ENCODE measurements at places on chromosomes 6 and 20. TPM values are rescaled to one million over a fixed set of nuclear protein-coding genes. Genes with fewer than 3 reads are reported as not detected.

Gene PARD6B
- 2.4 TPM for polyA plus RNA-seq

Gene BHLHE23
- not detected for polyA plus RNA-seq

Gene PRIM2
- 8.2 TPM for polyA plus RNA-seq

Gene CDKN1A
- polyA plus RNA-seq: 327 TPM

- no peaks in the 10 kb centered on the region for H3K27me3 ChIP-seq
- H3K4me3 ChIP-seq: no peak overlapping the region
- H3K4me1 ChIP-seq: no peaks in the 10 kb centered on the region
- H3K36me3 ChIP-seq: no peaks in the 10 kb centered on the region
These were observed 83.2 kb downstream of the GCLC start for GRCh38 chr6:53461696-53462095.

- H3K27ac ChIP-seq: no peak overlapping the region
- H3K27me3 ChIP-seq: no peaks in the 10 kb centered on the region
- peaks cover 2% of the 10 kb centered on the region for H3K4me1 ChIP-seq
- no peaks in the 10 kb centered on the region for H3K36me3 ChIP-seq
- no peak overlapping the region for H3K4me3 ChIP-seq
These were observed 29.8 kb downstream of the GFOD1 start for GRCh38 chr6:13457577-13457976.

DNA sequence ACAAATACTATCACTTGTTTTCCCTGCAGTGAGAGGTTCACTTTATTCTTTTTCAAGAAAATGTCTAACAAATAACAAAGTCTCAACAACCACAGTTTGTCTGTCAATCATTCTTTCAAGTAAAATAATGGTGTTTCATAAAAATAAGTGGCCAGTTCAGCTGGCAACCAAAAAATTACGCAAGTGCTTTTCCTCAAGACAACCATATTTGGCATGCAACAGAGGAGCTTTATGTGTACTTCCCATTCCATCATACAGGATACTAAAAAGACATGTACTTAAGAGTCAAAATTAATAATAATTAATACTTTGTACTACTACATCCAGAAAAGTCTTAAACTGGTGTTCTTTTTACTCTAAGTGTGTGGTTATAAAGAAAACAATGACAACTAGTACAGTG is 34.6 kb downstream of the ATG5 start:
- H3K27ac ChIP-seq: no peak overlapping the region
- no peak overlapping the region for H3K4me3 ChIP-seq
- H3K36me3 ChIP-seq: no peaks in the 10 kb centered on the region
- no peak for DNase-seq
- no peaks in the 10 kb centered on the region for H3K27me3 ChIP-seq

DNA sequence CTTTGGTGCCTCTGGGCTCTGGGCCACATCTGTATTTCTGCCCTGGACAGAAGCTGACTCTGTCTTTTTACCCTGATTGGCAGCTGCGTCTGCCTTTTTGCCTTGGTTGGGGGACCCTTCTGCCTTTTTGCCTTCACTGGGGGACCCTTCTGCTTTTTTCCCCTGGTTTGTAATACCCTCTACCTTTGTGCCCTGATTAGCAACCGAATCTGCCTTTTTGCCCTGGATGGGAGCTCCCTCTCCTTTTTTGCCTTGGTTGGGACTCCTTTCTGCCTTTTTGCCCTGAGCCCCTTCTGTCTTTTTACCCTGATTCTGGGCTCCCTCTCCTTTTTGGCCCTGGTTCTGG is 23.4 kb downstream of the RRBP1 start:
- H3K4me1 ChIP-seq: no peaks in the 10 kb centered on the region
- no peak overlapping the region for H3K27ac ChIP-seq
- DNase-seq: no peak

GRCh38 chr6:149896491-149896890 is 1.4 kb downstream of the RAET1E start:
- DNase-seq: no peak
- no peaks in the 10 kb centered on the region for H3K27me3 ChIP-seq
- peak overlapping the region; percentile 52 for H3K27ac ChIP-seq
- no peaks in the 10 kb centered on the region for H3K36me3 ChIP-seq
- H3K4me1 ChIP-seq: peaks cover 3% of the 10 kb centered on the region

DNA sequence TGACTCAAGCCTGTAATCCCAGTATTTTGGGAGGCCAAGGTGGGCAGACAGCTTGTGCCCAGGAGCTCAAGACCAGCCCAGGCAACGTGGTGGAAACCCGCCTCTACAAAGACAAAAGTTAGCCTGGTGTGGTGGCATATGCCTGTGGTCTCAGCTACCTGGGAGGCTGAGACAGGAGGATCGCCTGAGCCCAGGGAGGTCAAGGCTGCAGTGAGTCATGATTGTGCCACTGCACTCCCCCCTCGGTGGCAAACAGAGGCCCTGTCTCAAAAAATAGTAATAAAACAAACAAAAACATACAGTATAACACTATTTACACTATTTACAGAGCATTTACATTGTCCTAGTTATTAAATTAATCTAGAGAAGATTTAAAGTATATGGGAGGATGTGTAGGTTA is 56.0 kb upstream of the PIM1 start:
- DNase-seq: no peak
- no peaks in the 10 kb centered on the region for H3K36me3 ChIP-seq
- no peak overlapping the region for H3K27ac ChIP-seq
- H3K4me1 ChIP-seq: peaks cover 23% of the 10 kb centered on the region
- H3K4me3 ChIP-seq: no peak overlapping the region
- no peaks in the 10 kb centered on the region for H3K27me3 ChIP-seq

DNA sequence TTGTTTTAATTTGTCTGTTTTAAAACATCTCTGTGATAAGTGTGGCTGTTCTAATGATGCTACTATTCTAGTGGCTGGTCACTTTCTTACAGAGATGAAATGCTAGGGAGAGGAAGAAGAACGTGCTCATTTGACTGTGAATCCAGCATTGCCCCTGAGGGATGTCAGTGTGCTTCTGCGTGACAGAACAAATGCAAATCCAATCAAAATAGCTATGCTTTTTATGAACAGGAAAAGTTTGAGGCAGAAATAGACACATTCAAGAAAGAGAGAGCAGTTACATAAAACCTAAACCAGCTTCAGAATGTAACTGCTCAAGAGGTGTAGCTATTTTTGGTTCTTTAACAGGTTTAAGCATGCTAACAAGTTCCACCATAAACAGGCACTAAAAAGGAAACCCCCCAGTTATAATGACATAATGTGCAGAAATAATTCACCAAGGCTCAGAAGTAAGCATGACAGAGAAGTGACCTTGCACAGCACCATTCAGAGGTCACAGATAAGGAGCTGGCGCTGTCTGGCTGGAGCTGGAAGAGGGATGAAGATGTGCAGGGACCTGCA is 385.3 kb downstream of the EPM2A start:
- H3K4me1 ChIP-seq: no peaks in the 10 kb centered on the region
- no peak overlapping the region for H3K4me3 ChIP-seq

- H3K4me1 ChIP-seq: no peaks in the 10 kb centered on the region
- peak; percentile 48 for DNase-seq
- no peaks in the 10 kb centered on the region for H3K36me3 ChIP-seq
- H3K27ac ChIP-seq: peak overlapping the region; percentile 32
- H3K4me3 ChIP-seq: no peak overlapping the region
These were observed 73.2 kb upstream of the CNKSR3 start for GRCh38 chr6:154583546-154584188.

- H3K4me1 ChIP-seq: no peaks in the 10 kb centered on the region
- DNase-seq: peak; percentile 94
These were observed 586 bp upstream of the NQO2 start for GRCh38 chr6:2998998-2999617.

DNA sequence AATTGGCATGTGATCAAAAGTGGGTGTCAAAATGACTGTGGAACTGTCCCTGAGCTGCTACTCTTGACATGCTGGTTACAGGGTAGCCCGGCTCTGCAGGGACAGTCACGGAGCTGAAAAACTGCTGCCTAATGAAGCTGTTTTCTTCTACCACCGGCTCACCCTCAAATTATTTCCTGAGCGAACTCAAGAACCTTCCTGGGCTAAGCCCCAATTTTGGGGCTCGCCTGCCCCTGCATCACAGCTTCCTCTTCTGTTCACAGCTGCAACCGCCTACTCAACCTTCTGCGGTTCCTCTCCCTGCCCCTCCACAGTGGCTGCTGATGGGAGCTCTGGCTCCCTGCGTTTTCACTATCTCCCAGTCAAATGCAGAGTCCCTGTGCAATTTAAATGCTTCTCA is 110.8 kb upstream of the MLN start:
- DNase-seq: no peak
- no peak overlapping the region for H3K27ac ChIP-seq
- no peak overlapping the region for H3K4me3 ChIP-seq
- H3K4me1 ChIP-seq: peaks cover 3% of the 10 kb centered on the region
- no peaks in the 10 kb centered on the region for H3K36me3 ChIP-seq
- H3K27me3 ChIP-seq: no peaks in the 10 kb centered on the region

DNA sequence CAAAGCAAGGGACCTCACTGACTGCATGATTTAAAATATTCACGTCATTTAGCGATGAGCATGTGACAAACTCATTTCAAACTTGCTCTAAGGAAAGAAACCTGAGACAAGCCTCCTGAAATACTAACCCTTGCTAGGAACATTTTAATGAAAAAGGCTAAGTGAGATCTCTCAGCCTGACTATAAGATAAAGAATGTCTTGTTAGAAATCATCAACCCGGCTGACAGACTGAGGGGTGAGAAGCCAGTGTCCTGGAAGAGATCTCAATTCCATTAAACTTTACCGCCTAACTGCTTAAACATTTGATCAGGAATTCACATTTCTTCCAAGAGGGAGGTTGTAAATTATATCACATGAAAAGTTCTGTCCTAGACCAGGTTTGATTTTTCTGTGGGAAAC is 274.8 kb upstream of the EXOC2 start:
- no peaks in the 10 kb centered on the region for H3K27me3 ChIP-seq
- DNase-seq: no peak

GRCh38 chr6:157656437-157656997 is 166.5 kb upstream of the SNX9 start:
- H3K36me3 ChIP-seq: peaks cover 6% of the 10 kb centered on the region
- no peak overlapping the region for H3K27ac ChIP-seq
- no peaks in the 10 kb centered on the region for H3K4me1 ChIP-seq
- no peak overlapping the region for H3K4me3 ChIP-seq

GRCh38 chr6:143150281-143150680 is 89.6 kb downstream of the AIG1 start:
- H3K4me1 ChIP-seq: no peaks in the 10 kb centered on the region
- H3K4me3 ChIP-seq: no peak overlapping the region
- DNase-seq: no peak
- H3K27me3 ChIP-seq: no peaks in the 10 kb centered on the region
- H3K27ac ChIP-seq: no peak overlapping the region

- peaks cover 4% of the 10 kb centered on the region for H3K36me3 ChIP-seq
- no peak overlapping the region for H3K4me3 ChIP-seq
- peaks cover 2% of the 10 kb centered on the region for H3K4me1 ChIP-seq
- DNase-seq: no peak
- H3K27ac ChIP-seq: no peak overlapping the region
These were observed 68.7 kb upstream of the FBXO30 start for GRCh38 chr6:145883263-145883662.

DNA sequence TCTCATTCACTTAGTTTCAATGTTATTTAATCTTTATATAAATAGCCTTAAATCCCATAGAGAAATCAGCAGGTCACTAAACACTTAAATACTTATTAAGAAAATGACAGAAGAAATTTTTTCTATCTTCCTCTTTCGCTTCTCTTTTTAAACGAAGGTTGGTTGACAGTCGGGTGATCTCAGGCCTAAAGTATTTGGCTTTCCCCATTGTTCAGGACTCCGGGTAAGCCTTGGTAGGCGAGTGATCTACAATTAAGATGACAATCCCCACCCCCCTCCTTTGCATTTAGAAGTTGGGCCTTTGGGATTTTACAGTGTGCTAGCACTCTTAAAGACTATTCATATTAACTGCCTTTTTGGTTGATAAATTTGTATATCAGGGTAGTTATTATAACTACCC is 19.7 kb upstream of the UTRN start:
- no peaks in the 10 kb centered on the region for H3K27me3 ChIP-seq
- H3K4me3 ChIP-seq: no peak overlapping the region
- no peak overlapping the region for H3K27ac ChIP-seq
- no peaks in the 10 kb centered on the region for H3K36me3 ChIP-seq
- peak; percentile 5 for DNase-seq

DNA sequence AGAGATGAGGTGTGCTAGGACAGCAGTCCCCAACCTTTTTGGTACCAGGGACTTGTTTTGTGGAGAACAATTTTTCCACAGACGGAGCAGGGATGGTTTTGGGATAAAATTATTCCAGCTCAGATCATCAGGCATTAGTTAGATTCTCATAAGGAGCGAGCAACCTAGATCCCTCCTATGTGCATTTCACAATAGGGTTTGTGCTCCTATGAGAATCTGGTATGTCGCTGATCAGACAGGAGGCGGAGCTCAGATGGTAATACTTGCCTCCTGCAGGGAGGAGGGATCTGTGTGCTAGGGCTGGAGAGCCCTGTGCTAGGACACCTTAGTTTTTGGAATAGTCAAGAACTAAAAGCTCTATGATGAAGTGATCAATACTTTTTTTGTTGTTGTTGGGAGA is 2.5 kb downstream of the SMIM13 start:
- H3K4me1 ChIP-seq: peaks cover 2% of the 10 kb centered on the region
- no peak overlapping the region for H3K27ac ChIP-seq
- H3K4me3 ChIP-seq: no peak overlapping the region
- no peaks in the 10 kb centered on the region for H3K36me3 ChIP-seq
- DNase-seq: peak; percentile 55
- no peaks in the 10 kb centered on the region for H3K27me3 ChIP-seq

DNA sequence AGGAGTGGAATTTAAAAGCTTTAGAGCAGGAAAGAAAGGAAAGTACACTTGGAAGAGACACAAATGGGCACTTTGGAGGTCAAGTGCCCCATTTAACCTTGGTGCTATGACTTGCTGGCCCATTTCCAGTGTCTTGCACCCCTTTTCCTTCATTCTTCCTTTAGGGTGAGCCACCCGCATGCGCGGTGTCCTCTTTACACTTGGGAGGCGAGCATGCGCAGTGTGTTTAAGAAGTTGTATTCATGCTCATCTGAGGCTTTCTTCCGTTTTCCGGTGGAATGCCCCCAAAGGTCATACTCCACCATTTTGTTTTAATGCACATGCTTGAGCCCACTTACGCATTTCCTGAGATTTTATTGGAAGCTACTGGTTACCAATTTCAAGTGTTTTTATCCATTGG is 29.1 kb downstream of the TMEM170B start:
- no peak overlapping the region for H3K4me3 ChIP-seq
- no peaks in the 10 kb centered on the region for H3K36me3 ChIP-seq
- no peaks in the 10 kb centered on the region for H3K4me1 ChIP-seq
- DNase-seq: no peak
- H3K27ac ChIP-seq: no peak overlapping the region

DNA sequence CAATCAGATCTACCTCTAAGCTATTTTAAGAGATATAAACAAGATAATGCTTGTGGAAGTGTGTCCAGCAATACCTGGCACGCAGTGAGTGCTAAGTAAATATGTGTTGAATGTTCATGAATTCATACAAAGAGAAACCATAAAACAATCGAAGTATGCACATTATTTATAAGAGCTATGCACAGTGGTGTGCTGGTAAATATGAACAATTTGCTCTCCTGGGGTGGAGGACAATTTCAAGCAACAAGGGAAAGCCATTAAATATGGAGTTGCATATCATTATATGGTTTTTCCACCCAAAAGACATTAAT is 526.6 kb upstream of the MARCKS start:
- no peak overlapping the region for H3K27ac ChIP-seq
- H3K27me3 ChIP-seq: no peaks in the 10 kb centered on the region
- no peak overlapping the region for H3K4me3 ChIP-seq
- H3K4me1 ChIP-seq: no peaks in the 10 kb centered on the region
- no peak for DNase-seq
- H3K36me3 ChIP-seq: no peaks in the 10 kb centered on the region
